ENCODE measurements at places on chromosomes 4 and X. TPM values are rescaled to one million over a fixed set of nuclear protein-coding genes. Genes with fewer than 3 reads are reported as not detected.
A peak's percentile ranks its signal among the peaks of the same experiment; 100 is the strongest.

Gene CCKAR
- not detected for total RNA-seq

Gene SULT1B1
- total RNA-seq, result 1.4 TPM

Gene SLC10A6
- 4.6 TPM for total RNA-seq

Gene PNMA3
- 0.33 TPM for total RNA-seq

Gene TMSB15C
- 4.1 TPM for total RNA-seq

GRCh38 chr4:10746371-10747171, 62.0 kb upstream of the CLNK start:
- H3K36me3 ChIP-seq, result no peaks in the 10 kb centered on the region
- no peaks in the 10 kb centered on the region for H3K4me1 ChIP-seq
- DNase-seq, result no peak

- H3K27ac ChIP-seq, result no peak overlapping the region
- no peak overlapping the region for H3K4me3 ChIP-seq
- DNase-seq, result no peak
- no peaks in the 10 kb centered on the region for H3K27me3 ChIP-seq
- H3K4me1 ChIP-seq, result no peaks in the 10 kb centered on the region
Observed at GRCh38 chr4:121692261-121692660, 4.5 kb downstream of the ANXA5 start.

- H3K4me3 ChIP-seq, result no peak within 1 kb of the TSS
- no peaks in the 10 kb centered on the region for H3K4me1 ChIP-seq
- DNase-seq, result no peak
- H3K27me3 ChIP-seq, result peaks cover 63% of the 10 kb centered on the region
- H3K27ac ChIP-seq, result no peak within 1 kb of the TSS
- no peaks in the 10 kb centered on the region for H3K36me3 ChIP-seq
Observed at GRCh38 chrX:48786341-48786800, at the start of gene GATA1. Gene GATA1, plus strand, starts transcription at chrX:48786590. Its CDS starts 4,520 bp downstream, at chrX:48791110.

Gene CENPU
- total RNA-seq, result 2.2 TPM

DNA sequence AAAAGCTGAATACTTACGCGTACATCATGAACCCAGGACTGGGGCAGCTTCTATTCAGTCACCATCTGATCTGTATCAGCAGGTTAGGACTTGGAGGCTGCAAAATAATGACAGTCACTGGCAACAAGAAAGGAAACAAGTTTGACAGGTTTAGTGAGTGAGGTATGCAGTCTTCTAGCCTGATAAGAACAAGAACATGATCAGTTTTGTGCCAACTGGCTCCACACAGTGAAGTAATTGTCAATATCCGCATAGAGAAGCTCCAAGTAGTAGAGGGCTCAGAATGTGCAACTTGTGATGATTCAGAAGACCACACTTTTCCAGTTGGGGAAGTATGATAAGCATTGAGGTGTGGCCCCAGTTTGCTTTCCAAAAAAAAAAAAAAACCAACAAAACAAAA, at the start of gene TMPRSS11F:
Gene TMPRSS11F, minus strand, starts transcription at position 77 of the 400 bp plus-strand sequence. Its CDS starts 49 bp downstream, at position 28.
- H3K4me3 ChIP-seq, result no peak within 1 kb of the TSS
- H3K36me3 ChIP-seq, result no peaks in the 10 kb centered on the region
- H3K27me3 ChIP-seq, result no peaks in the 10 kb centered on the region
- H3K4me1 ChIP-seq, result no peaks in the 10 kb centered on the region

- H3K4me3 ChIP-seq, result no peak overlapping the region
- H3K4me1 ChIP-seq, result no peaks in the 10 kb centered on the region
- no peaks in the 10 kb centered on the region for H3K27me3 ChIP-seq
- H3K27ac ChIP-seq, result no peak overlapping the region
- H3K36me3 ChIP-seq, result no peaks in the 10 kb centered on the region
Observed at GRCh38 chr4:73895201-73896175, 26.3 kb downstream of the CXCL1 start.

DNA sequence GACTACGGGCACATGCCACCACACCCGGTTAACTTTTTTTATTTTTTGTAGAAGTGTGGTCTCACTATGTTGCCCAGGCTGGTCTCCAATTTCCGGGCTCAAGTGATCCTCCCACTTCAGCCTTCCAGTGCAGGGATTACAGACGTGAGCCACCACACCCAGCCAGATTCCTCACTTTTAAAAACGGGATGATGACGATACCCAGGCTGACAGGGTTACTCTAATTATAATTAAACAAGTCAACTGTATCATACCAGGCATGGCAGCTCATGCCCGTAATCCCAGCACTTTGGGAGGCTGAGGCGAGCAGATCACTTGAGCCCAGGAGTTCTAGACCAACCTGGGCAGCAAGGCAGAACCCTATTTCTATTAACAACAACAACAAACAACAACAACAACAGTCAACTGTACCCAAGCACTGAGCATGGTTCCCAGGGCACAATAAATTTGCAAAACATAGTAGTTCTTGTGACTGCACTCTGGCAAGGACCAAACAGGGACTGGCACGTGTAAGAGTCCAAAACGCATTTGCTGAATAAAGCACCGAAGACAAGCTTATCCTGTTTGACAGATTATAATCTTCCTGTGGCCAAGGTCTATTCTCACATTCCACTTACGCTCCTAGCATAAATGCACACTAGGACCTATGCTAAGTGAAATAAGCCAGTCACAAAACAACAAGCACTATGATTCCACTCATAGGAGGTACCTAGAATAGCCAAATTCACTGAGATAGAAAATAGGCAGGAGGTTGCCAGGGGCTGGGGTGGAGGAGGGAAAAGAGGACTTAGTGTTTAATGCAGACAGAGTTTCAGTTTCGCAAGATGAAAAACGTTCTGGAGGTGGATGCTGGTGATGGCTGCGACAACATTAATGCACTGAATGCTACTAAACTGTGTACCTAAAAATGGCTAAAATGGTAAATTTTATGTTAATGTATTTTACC, 77.5 kb downstream of the IRF2 start:
- no peaks in the 10 kb centered on the region for H3K36me3 ChIP-seq
- no peaks in the 10 kb centered on the region for H3K27me3 ChIP-seq
- no peak for DNase-seq
- H3K4me1 ChIP-seq, result no peaks in the 10 kb centered on the region

GRCh38 chr4:48742412-48742811, 37.7 kb downstream of the FRYL start:
- H3K36me3 ChIP-seq, result no peaks in the 10 kb centered on the region
- no peak overlapping the region for H3K4me3 ChIP-seq
- no peak overlapping the region for H3K27ac ChIP-seq
- no peaks in the 10 kb centered on the region for H3K27me3 ChIP-seq
- no peak for DNase-seq

- H3K27me3 ChIP-seq, result no peaks in the 10 kb centered on the region
- H3K4me1 ChIP-seq, result no peaks in the 10 kb centered on the region
- no peaks in the 10 kb centered on the region for H3K36me3 ChIP-seq
- peak; percentile 70 for DNase-seq
- peak overlapping the region; percentile 81 for H3K27ac ChIP-seq
- peak overlapping the region; percentile 1 for H3K4me3 ChIP-seq
Observed at GRCh38 chrX:13669246-13669737, 16.4 kb downstream of the TCEANC start.

DNA sequence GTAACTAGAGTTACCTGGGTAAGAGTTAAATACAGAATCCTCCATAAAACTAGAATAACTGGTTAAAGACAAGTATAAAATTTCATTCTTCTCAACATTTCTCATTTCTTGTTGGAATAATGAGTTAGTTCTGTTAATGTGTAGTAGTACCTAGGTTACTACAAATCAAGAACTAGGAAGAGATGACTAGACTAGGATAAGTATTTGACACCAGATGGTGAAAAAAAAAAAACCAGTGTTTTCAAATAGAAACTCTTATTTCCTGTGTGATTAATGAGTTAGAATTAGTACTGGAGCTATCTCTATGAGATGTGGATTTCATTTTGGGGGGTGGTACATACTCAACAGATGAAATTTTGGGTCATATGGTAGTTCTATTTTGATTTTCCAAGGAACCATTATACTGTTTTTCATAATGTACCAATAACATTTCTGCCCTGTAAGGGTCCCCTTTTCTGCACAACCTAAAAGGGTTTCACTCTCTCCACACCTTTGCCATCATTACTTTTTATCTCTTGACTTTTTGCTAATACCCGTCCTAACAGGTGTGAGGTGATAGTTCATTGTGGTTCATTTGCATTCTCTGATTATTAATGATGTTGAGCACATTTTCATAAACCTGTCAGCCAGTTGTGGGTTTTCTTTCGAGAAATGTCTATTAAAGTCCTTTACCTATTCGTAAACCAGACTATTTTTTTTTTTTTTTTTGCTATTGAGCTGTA, 1.7 kb upstream of the VCX start:
- no peaks in the 10 kb centered on the region for H3K36me3 ChIP-seq
- H3K27ac ChIP-seq, result no peak overlapping the region
- no peak for DNase-seq

DNA sequence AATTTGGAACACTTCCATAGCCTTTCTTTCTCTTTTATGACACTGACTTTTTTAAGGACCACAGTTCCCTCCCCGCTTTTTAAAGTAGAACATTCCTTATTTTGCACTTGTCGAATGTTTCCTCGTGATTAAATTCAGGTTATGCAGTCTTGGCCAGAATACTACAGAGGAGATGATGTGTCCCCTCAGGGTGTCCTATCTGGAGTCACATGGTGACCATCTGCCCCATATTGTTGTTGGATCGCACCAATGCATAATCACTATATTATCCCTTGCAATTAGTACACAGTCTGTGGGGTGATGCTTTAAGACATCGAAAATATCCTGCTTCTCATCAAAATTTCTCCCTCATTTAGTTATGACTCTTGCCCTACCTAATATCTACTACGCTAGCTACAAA, 27.4 kb downstream of the WDFY3 start:
- H3K4me1 ChIP-seq, result peaks cover 21% of the 10 kb centered on the region
- H3K27me3 ChIP-seq, result no peaks in the 10 kb centered on the region
- H3K27ac ChIP-seq, result peak overlapping the region; percentile 59
- no peak overlapping the region for H3K4me3 ChIP-seq
- no peaks in the 10 kb centered on the region for H3K36me3 ChIP-seq
- DNase-seq, result no peak
